Stimulated activated CD4-positive, alpha-beta T cell treated with anti-CD3 and anti-CD28 coated beads, Interleukin-4, amount 100 ng/mL, for 4 hours (primary cell): ENCODE measurements at places on chromosomes 12 and 14.

GRCh38 chr14:81179631-81180030 lies 41.1 kb downstream of the GTF2A1 start:
- DNase-seq = no peak

- no peak for DNase-seq
Measured at GRCh38 chr12:49026678-49027480, 8.3 kb upstream of the PRKAG1 start.

DNA sequence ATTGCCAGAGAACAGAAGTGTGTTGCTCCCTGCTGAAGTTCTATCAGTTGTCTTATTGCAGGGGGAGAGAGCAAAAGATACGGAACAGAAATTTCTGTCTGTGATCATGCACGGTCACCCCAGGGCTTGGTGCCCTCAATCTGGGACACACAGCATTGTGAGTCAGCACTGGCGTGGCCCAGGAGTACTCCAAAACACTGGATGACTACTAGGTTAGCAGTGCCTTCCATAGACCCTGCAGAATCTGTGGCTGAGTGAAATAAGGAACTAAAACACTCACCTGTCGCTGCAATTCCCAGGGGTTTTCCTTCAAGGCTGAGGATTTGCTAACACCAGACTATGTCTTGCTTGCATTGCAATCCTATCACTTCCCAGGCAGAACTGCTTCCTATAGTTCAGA lies 165.5 kb downstream of the ANO6 start:
- DNase-seq = no peak

GRCh38 chr14:35959835-35960234 lies 133.7 kb downstream of the BRMS1L start:
- DNase-seq = no peak

- no peak for DNase-seq
Measured at GRCh38 chr12:9805883-9806282, 21.4 kb upstream of the KLRF1 start.

DNA sequence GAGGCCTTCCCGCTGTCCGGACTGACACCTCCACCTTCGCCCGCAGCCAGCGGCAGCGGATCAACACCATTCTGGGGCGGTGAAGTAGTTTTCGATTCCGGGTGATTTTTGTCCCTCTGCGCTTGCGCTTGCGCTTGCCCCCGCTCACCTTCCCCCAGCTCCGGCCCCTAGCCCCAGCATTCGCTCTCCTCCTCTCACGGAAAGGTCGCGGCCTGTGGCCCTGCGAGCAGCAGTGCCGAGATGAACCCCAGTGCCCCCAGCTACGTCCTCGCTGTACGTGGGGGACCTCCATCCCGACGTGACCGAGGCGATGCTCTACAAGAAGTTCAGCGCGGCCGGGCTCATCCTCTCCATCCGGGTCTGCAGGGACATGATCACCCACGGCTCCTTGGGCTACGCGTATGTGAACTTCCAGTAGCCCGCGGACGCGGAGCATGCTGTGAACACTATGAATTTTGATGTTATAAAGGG lies 22.7 kb upstream of the SRGAP1 start:
- DNase-seq = no peak

- no peak for DNase-seq
Measured at GRCh38 chr14:104972301-104973134, 5.7 kb downstream of the AHNAK2 start.

DNA sequence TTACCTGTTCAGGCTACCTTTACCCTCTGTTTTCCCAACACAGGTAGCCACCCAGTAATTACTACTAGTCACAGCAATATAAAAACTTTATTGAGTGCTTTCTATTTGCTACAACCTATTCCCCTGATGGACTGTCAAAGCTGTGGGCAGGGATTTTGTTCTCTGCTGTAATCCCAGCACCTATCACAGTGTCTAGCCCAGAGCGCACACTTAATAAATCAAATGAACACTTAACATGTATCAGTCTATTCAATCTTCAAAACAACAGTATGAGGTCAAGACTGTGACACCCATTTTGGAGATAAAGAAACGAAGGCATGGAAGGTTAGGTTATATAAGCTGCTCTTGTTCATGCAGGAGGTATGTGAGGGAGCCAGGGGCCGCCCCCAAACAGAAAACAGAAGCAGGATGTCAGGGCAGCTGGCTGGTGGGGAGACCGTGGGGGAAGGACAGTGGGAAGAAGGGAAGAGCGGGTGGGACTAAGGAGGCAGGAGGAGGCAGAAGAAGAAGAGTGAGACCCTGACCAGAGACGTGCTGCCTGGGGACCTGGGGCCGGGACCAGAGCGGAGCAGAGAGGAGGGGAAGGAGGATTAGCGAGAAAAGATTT lies 1.7 kb downstream of the TNFRSF1A start:
- no peak for DNase-seq
